ENCODE measurements at places on chromosomes 5 and 9.

- DNase-seq: no peak
Observed at GRCh38 chr5:91670122-91670521, 287.0 kb upstream of the ARRDC3 start.

- no peak for DNase-seq
Observed at GRCh38 chr5:112156211-112156610, 262.9 kb downstream of the EPB41L4A start.

DNA sequence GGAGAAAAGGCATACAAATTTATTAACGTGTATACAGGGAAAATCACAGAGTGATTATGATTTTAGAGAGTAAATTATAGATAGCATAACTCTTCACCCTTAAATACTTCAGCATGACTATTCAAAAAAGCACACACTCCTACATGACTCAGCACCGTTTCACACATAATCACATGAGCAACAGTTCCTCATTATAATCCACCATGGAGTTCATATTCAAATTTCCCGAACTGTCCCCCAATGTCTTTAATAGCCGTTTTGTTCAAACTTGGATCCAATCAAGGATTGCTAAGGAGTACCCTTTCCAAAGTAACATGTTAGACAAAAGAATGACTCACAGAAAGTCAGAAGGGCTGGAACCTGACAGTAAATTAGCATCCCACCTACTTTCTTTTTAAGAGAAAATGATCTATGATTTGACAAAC, 32.1 kb downstream of the RAPGEF1 start:
- no peak for DNase-seq

- DNase-seq: no peak
Observed at GRCh38 chr5:38455796-38456330, 100.6 kb downstream of the LIFR start.

GRCh38 chr5:157925786-157926671, 67.1 kb upstream of the CLINT1 start:
- no peak for DNase-seq

DNA sequence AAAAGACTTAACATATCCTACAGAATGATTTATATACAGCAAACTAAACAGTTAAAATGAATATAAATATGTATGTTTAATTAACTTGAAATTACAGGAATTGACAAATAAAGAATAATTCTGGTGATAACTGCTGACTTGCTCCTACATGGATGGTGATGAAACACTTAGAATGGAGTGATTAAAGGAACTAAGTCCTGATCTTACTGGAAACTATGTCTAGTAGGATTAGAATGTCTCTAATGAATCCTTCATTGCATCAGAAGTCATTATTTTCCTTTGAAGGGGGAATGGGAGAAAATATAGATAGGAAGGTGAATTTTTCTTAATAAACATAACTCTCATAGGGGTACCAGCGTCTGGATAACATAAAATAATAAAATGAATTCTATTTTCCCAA, 77.1 kb downstream of the CAMK4 start:
- no peak for DNase-seq

Data from naive B cell (primary cell).